ENCODE measurements at places on chromosomes 16 and 17.

DNA sequence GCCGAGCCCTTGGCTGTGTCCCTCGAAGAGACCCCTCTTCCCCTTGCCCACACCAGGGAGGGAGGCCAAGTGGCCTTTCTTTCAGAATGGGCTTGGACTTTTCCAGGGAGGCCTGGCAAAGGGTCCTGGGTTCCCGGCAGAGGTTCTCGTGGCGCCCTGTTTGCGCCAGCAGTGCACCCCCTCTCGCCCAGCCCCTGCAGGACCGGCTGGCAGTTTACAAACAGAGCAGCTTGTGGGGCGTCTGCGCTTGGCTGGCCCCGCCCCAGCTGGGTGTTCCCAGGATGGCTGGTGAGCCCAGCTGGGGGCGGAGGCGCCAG, 137.8 kb upstream of the CIBAR2 start:
- H3K27me3 ChIP-seq: no peaks in the 10 kb centered on the region
- no peak overlapping the region for H3K4me3 ChIP-seq
- H3K36me3 ChIP-seq: no peaks in the 10 kb centered on the region
- H3K4me1 ChIP-seq: no peaks in the 10 kb centered on the region
- H3K27ac ChIP-seq: no peak overlapping the region
- DNase-seq: no peak

- no peak overlapping the region for H3K27ac ChIP-seq
- H3K36me3 ChIP-seq: peaks cover 24% of the 10 kb centered on the region
- no peaks in the 10 kb centered on the region for H3K27me3 ChIP-seq
- no peak for DNase-seq
- no peak overlapping the region for H3K4me3 ChIP-seq
Observed at GRCh38 chr17:50689956-50690886, 17.5 kb downstream of the ANKRD40 start.

GRCh38 chr16:65981057-65981456, 385.4 kb upstream of the CDH5 start:
- DNase-seq: no peak
- no peak overlapping the region for H3K27ac ChIP-seq
- H3K36me3 ChIP-seq: no peaks in the 10 kb centered on the region
- no peaks in the 10 kb centered on the region for H3K4me1 ChIP-seq
- no peak overlapping the region for H3K4me3 ChIP-seq
- H3K27me3 ChIP-seq: no peaks in the 10 kb centered on the region

DNA sequence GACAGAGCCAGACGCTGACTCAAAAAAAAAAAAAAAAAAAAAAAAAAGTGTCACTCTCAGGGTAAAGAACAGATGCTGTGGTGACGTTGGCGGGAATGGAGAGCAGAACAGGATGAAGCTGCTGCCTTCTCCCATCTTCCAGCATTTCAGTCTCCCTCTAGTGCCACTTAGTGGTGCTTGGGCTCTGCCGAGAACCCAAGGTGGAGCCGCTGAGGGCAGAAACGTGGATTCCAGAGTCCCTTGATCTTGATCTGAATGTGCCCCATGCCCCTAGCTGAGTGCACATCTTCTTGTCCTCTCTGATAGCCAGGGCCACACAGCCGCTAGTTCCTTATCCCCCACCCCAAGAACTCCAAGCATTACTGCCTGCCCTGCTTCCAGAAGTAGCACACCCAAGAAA, 43.2 kb upstream of the FA2H start:
- no peaks in the 10 kb centered on the region for H3K36me3 ChIP-seq
- no peak for DNase-seq
- no peak overlapping the region for H3K4me3 ChIP-seq
- H3K27me3 ChIP-seq: no peaks in the 10 kb centered on the region
- no peak overlapping the region for H3K27ac ChIP-seq

GRCh38 chr17:62163847-62164246, 98.8 kb upstream of the MED13 start:
- no peaks in the 10 kb centered on the region for H3K4me1 ChIP-seq
- DNase-seq: no peak
- no peak overlapping the region for H3K27ac ChIP-seq
- no peak overlapping the region for H3K4me3 ChIP-seq
- H3K36me3 ChIP-seq: no peaks in the 10 kb centered on the region

- H3K27me3 ChIP-seq: no peaks in the 10 kb centered on the region
- no peak overlapping the region for H3K27ac ChIP-seq
- H3K4me3 ChIP-seq: no peak overlapping the region
Observed at GRCh38 chr16:72898216-72898825, 149.6 kb downstream of the ZFHX3 start.

- H3K27ac ChIP-seq: no peak overlapping the region
- H3K4me1 ChIP-seq: peaks cover 9% of the 10 kb centered on the region
- peaks cover 44% of the 10 kb centered on the region for H3K27me3 ChIP-seq
- DNase-seq: no peak
Observed at GRCh38 chr17:44361292-44362260, 2.1 kb downstream of the FAM171A2 start.

GRCh38 chr17:35169835-35170363, 22.3 kb downstream of the UNC45B start:
- H3K27ac ChIP-seq: no peak overlapping the region
- no peaks in the 10 kb centered on the region for H3K4me1 ChIP-seq
- no peaks in the 10 kb centered on the region for H3K27me3 ChIP-seq
- H3K4me3 ChIP-seq: no peak overlapping the region

- H3K4me1 ChIP-seq: no peaks in the 10 kb centered on the region
- H3K27ac ChIP-seq: no peak overlapping the region
- peaks cover 38% of the 10 kb centered on the region for H3K27me3 ChIP-seq
Observed at GRCh38 chr17:39774047-39774446, 36.3 kb downstream of the GRB7 start.

DNA sequence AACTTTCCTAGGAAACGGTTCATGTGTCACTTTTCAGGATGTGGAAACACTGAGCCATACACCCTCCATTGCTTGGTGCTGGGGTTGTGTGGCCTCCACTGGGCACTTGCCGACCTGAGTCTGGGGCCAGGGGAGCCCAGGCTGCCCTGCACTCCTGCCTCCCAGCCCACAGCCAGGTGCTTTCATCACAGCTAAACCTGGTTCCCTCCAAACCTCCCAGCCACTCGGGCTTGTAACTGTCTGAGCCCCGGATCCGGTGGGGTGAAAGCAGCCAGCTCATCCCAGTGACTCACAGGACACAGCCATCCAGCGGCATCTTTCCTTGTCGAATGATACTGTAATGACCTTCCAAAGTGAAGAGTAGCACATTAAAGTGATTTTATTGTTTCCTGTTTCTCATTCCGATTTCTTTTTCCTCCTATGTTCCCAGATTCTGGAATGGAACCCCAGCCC, 19.8 kb downstream of the CARHSP1 start:
- no peak for DNase-seq
- no peaks in the 10 kb centered on the region for H3K27me3 ChIP-seq
- no peak overlapping the region for H3K4me3 ChIP-seq

- H3K27ac ChIP-seq: no peak overlapping the region
- H3K36me3 ChIP-seq: no peaks in the 10 kb centered on the region
- peaks cover 10% of the 10 kb centered on the region for H3K27me3 ChIP-seq
- DNase-seq: no peak
Observed at GRCh38 chr16:2350500-2350899, 10.0 kb upstream of the ABCA3 start.

DNA sequence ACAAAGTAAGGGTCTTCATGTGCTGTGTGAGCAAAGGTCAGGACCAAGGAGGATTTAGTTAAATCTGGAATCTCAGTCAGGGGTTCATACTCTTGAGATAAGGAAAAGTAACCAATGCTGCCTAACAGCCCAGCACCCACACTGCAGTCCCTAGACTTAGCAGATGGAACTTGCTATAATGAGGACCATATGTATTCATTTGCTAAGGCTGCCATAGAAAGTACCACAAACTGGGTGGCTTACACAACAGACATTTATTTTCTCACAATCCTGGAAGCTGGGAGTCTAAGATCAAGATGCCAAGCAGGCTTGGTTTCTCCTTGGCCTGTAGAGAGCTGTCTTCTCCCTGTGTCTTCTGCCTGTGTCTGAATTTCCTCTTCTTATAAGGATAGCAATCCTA, 20.8 kb downstream of the ZP2 start:
- DNase-seq: no peak
- H3K4me3 ChIP-seq: no peak overlapping the region
- H3K27ac ChIP-seq: no peak overlapping the region

Data from CD14-positive monocyte (primary cell).